ENCODE measurements at places on chromosomes 12 and 14.

- no peak for DNase-seq
Observed at GRCh38 chr12:1319212-1319611, 275.2 kb downstream of the FBXL14 start.

GRCh38 chr12:101992091-101992490 is 69.7 kb downstream of the WASHC3 start:
- DNase-seq, result no peak

- no peak for DNase-seq
Observed at GRCh38 chr14:30751646-30752416, 122.5 kb upstream of the COCH start.

DNA sequence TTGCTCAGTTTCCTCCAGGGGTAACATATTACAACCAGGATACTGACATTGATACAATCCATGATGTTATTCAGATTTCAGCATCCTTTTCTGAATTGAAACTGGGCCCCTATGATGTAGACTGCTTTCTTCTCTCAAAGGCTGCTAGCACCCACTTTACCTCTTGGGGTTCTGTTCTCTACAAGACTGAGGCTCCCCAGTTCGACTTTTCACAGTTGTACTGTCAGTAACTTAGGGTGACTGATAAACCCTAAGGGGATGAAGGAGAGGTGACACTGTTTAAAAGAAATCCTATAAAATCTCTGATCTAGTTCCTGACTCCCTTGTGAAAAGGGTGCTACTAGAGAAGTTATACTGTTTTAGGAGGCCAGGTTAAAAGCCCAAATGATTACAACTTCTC is 818 bp downstream of the VPS33A start:
- DNase-seq, result no peak

DNA sequence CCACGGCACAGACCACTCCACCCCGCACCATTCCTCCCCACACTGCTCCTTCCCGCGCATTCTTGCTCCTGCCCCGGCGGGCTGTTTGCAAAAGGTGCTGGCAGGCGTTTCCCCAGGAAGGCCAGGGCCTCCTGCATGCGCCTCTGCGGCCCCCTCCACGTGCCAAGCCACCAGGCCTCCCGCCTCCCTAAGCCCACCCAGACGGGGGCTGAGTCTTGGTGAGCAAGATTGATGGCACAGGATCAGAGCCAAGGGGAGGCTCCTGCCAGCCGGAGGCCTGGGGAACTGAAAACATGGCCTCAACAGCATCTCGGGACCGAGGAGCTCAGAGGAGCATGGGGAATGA is 328.3 kb upstream of the DIO3 start:
- DNase-seq, result no peak

DNA sequence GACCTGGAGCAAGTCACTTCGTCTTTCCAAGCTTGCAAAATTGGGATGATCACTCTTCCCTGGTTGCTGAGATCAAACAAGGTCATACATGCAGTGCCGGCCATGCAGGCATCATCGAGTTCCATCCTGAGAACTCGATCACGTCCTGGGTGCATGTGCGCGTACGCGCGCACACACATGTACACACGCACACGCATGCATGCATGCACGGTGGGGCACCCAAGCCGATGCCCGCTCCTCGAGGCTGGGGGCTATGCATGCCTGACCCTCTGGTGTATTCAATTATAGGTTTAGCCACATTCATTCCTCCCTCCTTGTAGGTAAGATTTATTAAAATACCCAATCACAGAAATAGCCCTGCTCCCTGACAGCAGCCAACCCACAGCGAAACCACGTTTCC is 26.0 kb downstream of the MMAB start:
- DNase-seq, result no peak

- no peak for DNase-seq
Observed at GRCh38 chr12:68176257-68176656, 16.7 kb upstream of the IFNG start.

DNA sequence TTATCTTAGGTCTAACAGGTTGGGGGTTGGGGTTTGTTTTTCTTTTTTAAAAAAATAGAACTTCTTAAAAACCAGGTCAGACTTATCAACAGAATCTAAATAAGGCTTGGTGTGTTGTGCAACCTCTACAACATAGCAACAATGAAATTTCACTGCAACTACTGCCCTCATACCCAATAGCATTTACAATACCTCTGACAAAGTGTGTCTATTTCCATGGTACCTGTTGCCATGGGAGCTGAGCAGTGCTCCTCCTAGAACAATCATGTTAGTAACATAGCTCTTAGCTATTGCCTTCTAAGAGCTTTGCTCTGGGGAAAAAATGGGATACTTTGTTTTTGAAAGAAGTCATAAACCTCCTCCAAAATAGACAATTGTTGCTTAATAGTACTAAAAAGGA is 103.3 kb upstream of the CCDC175 start:
- no peak for DNase-seq

- DNase-seq, result no peak
Observed at GRCh38 chr12:113230315-113231234, 9.3 kb downstream of the TPCN1 start.

DNA sequence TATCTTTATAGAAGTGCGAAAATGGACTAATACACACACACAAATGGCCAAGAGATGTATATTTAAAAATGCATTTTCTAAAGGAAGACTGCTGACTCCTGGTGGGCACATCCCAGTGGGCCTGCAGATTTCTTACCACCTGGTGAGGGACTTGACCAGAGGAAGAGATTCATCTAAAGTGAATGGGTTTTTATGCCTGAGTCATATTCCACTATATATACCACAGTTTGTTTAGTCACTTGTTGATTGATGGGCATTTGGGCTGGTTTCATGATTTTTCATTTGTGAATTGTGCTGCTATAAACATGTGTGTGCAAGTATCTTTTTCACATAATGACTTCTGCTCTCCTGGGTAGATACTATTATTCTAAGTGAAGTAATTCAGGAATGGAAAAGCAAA is 277.3 kb downstream of the SLC16A7 start:
- no peak for DNase-seq

DNA sequence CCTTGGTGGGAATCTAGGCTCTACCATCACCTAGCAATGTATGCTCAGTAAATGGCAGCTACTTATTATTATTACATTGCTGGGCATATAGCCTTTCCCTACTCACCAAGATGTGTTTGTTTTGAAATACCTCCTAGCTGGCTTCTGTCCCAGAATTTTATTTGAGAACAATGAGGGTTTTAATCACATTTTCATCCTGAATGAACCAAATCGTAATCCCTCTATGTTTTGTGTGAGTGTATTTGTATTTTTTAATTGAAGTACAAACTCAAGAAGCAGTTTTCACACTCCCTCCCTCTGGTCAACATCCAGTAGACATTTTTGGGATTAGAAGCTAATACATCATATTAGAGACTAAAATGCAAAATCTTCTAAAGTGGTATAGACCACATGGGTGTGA is 7.6 kb downstream of the SLC7A8 start:
- no peak for DNase-seq

- DNase-seq, result no peak
Observed at GRCh38 chr12:93107514-93108312, 178.6 kb upstream of the EEA1 start.

- no peak for DNase-seq
Observed at GRCh38 chr12:52037248-52037861, 13.9 kb upstream of the NR4A1 start.

DNA sequence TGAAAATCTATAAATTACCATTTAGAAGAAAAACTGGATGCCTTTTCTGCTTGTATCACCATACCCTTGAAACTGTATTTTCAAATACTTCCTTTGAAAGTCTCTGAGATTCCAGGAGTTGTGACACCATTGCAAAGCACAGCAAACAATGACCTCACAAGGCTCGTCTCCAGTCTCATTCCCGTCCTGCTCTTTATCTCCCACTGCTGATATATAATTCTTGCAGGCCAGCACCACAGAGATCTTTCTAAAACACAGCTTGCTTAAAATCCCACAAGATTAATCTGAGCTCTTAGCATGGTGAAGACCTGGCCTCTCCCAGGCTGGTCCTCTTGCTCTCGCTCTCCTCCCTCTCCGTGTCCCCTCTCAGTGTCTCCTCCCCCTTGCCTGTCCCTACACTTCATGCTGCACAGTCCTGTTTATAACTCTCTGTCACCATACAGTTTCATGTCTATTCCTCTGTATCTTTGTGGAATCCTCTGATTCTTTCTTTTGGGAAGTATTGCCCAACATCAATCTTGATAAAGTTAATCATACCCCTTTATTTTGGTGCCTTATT is 51.8 kb downstream of the ZFYVE21 start:
- DNase-seq, result no peak

DNA sequence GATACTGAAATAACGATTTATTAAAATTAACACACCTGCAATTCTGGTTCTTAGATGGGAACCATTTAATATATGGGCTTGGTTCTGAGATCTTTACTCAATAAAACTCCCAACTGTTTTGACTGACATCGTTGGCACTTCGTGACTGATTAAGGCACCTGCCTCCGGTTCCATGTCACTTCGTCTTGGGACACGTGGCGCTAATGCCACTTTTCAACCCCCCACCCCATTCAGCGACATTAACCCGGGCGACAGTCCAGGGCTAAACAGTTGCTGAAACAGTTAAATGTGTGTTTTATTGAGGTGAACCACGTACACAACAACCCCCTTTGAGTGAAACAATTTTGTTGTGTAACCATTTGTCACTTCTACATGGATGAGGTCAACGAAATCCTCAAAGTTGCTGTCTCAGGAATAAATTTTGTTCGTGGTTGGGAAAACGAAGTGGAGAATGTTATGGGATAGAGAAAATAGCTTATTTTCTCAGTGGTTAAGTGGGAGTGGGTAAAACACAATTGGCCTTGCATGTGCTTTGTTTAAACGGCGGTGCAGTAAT is 9.9 kb upstream of the SLC38A2 start:
- no peak for DNase-seq

- no peak for DNase-seq
Observed at GRCh38 chr14:95356245-95356869, 36.6 kb upstream of the CLMN start.

GRCh38 chr12:22588817-22589216 is 36.2 kb upstream of the ETNK1 start:
- DNase-seq, result no peak

DNA sequence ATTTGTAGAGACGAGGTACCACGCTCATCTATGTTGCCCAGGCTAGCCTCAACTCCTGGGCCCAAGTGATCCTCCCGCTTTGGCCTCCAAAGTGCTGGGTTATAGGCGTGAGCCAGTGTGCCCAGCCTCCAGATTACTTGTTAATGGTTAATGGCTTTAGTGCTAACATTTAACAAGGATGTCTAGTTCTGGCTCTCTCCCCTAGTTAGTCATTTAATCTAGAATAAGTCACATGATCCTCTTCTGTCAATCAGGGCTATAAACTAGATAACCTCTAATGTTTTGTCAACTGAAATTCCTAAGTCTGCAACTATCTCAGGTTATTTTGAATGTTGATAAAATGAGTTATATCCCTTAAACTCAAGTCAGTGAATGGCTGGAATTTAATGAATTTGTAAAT is 15.7 kb downstream of the ACTR6 start:
- DNase-seq, result no peak

GRCh38 chr12:92439420-92439805 is 263.4 kb upstream of the PLEKHG7 start:
- DNase-seq, result no peak

DNA sequence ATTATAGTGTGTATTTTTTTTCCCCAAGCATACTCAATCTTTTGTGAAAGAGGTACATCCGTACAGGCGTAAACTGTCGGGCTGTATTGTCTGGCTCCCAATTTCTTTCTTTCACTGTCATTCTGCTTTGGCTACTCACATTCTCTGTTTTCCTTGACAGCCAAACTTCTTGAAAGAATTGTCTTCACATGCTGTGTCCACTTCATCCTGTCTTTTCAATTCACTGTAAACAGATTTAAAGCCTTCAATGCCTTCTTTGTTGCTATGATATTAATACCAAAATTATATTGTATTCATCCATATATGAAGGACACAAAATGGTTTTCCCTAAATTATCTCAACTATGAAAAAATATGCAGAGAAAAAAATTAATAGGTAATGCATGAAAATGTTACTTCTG is 6.0 kb upstream of the ATP23 start:
- no peak for DNase-seq

- DNase-seq, result no peak
Observed at GRCh38 chr14:81433378-81433777, 33.3 kb upstream of the STON2 start.

GRCh38 chr12:48925304-48926011 is at the start of gene FKBP11:
FKBP11 (minus strand) TSS chr12:48925492; CDS start chr12:48925428, 64 bp downstream.
- DNase-seq, result peak; percentile 59

- DNase-seq, result no peak
Observed at GRCh38 chr12:9244894-9245293, 36.7 kb upstream of the PZP start.

- DNase-seq, result no peak
Observed at GRCh38 chr14:97077253-97077653, 280.1 kb downstream of the VRK1 start.

DNA sequence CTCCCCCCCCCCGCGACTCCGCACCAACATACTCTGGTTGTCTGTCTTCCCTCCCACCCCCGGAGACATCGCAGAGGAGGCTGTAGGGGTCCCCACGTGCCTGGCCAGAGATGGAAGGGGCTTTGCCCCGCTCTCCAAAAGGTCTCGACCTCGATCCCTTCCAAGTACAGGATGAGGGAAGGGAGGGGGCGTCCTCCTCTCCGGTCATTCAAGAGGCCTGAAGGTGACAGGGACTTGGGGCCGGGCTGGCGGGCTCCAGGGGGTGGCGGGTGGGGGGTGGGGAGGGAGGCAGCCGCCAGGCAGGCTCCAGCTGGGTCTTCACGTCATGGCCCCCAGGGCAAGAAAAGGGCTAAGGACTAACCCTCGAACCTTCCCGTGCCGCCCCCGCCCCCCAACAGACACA is 15.1 kb downstream of the TBX3 start:
- no peak for DNase-seq

GRCh38 chr12:21607701-21608100 is 3.1 kb upstream of the GYS2 start:
- DNase-seq, result no peak

- DNase-seq, result no peak
Observed at GRCh38 chr14:88137327-88137726, 132.4 kb downstream of the GPR65 start.

GRCh38 chr14:97699026-97699425 is 901.8 kb downstream of the VRK1 start:
- DNase-seq, result no peak

DNA sequence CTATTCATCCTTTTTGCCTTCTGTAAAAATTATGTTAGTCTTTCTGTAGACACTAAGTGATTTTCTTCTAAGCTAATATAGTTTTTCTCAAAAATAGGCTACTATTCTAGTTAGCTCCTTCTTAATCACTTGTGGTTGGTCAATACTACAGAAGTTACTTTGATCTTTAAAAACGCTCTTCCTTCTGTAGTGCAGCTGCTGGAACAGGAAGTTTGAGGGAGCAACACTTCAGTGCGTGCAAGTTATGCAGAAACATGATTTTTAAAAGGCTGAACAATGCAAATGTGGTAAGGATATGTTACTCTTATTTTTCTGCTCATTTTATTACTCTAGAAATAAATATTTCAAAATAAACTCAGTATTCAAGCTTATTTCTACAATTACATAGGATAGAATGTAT is 11.1 kb upstream of the RERGL start:
- no peak for DNase-seq

- no peak for DNase-seq
Observed at GRCh38 chr12:111791507-111791906, 24.8 kb downstream of the ALDH2 start.

- DNase-seq, result no peak
Observed at GRCh38 chr14:61101803-61102548, 120.9 kb downstream of the SLC38A6 start.

GRCh38 chr14:101887219-101887618 is 77.2 kb upstream of the DYNC1H1 start:
- DNase-seq, result no peak

GRCh38 chr14:96274122-96274521 is 18.1 kb downstream of the BDKRB1 start:
- DNase-seq, result no peak
